ENCODE measurements at places on chromosomes 13 and 19.

- peak; percentile 5 for DNase-seq
These were observed 267.1 kb downstream of the KLF5 start for GRCh38 chr13:73325723-73326558.

DNA sequence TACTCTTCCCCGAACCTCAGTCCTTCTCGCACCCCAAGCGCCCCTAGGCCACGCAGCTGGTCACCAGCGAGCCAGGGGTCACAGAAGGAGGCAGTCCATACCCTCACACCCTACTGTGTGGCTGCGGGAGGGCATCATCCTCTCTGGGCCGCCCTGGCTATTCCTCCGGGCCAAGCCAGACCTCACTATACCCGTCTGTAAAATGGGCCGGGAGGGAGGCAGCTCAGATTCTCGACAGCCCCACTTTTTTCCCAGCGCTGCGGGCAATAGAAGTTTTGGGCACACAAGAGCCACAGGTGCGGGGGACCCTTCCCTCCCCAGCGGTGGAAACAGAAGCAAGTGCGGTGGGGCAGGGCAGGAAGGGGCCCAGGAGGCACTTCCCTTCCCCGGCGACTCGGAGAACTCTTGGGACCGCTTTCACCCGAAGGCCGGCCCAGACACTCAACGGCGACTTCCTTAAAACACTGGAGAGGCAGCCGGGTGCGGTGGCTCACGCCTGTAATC lies 5.6 kb upstream of the ARRDC2 start:
- DNase-seq: no peak

DNA sequence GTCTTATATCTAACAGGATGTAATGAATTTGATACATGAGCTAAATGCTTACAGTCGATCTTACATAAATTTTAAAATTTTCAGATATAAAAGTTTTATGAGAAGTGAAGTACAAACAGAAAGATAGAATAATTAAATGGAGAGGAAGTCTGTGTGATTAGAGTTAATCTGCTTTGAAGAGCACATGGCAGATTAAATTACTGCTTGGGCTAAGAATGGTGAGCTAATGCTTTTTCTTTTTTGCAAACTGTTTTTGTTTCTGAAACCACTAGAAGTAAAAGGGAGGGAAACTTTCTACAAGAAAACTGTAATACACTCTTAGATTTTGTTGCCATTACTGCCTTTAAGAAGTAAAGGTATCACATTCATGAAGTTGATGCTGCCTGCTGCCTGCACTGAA lies 96.3 kb upstream of the SPRY2 start:
- no peak for DNase-seq

- DNase-seq: no peak
These were observed 18.0 kb downstream of the KPNA3 start for GRCh38 chr13:49774376-49775005.

GRCh38 chr13:36965767-36966166 lies 33.4 kb downstream of the ALG5 start:
- DNase-seq: peak; percentile 90

Data from IMR-90 (cell line).